ENCODE measurements at places on chromosomes 11 and 22.

DNA sequence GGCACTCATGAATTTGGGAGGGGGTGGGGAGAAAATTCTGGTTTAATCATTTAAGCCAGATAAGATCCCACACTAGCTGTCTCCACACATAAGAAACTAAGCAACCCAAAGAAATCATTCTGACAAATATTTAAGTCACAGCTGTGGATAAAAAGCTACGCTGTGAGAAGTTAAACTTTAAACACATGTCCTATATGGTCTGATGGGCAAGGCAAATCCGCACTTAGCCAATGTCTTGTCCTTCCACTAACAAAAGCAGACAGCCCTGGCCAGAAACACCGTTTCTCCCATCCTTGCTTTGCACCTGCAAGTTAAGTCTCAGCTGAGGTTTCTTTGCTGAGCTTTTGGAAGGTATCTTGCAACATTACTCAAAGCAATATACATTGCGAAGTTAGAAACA, 68.0 kb downstream of the ETS1 start:
- no peak for DNase-seq

DNA sequence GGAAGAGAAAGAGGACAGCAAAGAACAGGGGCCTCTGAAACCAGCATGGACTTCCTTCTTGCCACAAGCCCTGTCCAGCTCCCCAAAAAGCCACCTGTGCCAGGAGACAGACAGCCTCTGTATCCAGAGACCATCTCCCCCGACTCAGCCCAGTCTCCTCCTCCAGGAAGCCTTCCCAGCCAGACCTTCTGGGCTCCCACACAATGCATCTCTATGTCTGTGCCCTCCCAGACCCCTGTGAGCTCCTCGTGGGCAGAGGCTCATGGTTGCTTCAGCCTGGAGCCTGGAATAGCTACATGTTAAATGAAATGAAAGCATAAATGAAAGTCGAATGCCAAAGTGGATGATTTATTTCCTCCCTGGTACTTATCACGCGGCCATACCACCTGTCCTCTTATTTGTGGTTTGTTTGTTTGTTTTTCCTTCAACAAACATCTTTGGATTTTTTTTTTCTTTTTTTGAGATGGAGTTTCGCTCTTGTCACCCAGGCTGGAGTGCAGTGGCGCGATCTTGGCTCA, 7.3 kb upstream of the ARAP1 start:
- DNase-seq: no peak

GRCh38 chr11:59615120-59615636, 396 bp downstream of the OSBP start:
- DNase-seq: peak; percentile 45

DNA sequence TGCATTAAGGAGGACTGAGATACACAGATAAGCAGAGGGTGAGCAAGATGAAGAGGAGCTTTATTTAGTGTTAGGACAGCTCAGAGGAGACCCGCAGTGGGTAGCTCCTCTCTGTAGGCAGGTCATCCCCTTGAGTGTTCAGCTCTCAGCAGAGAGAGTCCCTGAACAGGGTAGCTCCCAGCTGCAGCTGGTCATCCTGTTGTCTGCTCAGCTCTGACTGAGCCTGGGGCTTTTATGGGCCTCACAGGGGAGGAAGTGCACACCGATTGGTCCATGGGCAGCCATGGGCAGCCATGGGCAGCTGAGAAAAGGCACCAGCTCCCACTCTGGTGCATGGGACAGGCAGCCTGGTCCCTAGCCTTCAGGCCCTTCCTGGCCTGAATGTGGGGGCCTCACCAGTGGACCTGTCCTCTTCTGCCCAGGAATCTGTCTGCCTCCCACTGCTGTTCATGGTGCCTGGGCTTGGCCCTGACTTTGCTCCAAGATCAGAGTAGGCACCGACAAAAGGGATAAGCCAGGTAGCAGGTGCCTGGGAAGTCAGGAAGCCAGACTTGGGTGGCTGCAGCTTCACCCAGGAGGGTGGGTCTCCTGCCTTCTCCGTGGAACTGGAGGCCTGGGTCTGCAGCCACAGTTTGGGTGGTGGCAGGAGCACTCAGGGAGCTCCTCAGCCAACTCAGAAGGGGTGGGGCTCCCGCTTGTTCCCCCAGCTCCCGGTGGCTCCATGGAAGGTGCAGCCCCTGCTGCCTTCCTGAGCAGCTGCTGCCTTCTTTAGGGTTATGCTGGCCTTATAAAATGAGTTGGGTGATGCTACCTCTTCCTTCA, 54.7 kb downstream of the MYEOV start:
- no peak for DNase-seq

DNA sequence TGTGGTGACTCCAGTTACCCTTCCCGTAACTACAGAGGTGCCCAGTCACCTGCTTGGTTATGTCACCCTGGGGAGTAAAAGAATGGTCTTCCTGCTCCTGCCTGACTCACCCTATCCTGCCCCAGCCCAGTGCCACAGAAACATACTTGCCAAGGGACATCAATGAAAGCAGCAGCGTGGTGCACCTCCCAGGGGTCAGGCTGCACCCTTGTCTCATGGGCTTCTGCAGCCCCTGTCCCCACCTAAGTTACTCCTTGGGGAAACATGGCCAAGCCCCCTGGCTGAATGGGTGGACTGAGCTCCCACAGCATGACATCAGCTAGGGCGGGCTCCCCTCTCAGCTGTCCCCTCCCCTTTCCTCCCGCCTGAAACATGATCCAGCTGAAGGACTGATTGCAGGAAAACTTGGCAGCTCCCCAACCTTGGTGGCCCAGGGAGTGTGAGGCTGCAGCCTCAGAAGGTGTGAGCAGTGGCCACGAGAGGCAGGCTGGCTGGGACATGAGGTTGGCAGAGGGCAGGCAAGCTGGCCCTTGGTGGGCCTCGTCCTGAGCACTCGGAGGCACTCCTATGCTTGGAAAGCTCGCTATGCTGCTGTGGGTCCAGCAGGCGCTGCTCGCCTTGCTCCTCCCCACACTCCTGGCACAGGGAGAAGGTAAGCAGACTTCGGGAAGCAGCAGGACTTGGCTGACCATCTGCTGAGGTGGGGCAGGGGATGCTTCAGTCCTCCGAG, at the start of gene HTR3A:
HTR3A (plus strand) TSS at position 368 of the 730 bp plus-strand sequence; CDS start at position 586, 218 bp downstream.
- DNase-seq: no peak

DNA sequence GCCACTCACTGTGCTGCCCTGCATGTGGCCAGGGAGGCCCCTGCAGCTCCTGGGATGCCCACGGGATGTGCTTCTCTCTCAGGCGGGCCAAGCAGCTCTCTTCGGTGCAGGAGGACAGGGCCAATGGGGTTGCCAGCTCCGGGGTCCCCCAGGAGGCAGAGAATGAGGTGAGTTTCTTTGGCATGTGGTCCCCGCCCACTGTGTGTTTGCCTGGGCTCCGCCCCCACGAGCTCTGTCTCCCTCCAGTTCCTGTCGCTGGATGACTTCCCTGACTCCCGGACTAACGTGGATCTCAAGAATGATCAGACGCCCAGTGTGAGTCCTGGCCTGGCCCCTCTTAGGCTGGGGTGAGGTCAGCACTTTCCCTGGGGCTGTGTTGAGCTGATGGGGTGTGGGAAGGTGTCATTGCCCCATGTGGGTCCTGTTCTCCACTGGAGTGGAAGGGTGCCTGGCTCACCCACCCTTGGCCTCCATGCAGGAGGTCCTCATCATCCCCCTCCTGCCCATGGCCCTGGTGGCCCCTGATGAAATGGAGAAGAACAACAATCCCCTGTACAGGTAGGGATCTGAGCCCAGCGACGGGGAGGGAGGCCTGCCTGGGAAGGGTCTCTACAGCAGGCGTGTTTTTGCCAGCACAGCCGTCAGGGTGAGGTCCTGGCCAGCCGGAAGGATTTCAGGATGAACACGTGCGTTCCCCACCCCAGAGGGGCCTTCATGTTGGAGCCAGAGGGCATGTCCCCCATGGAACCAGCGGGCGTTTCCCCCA, 7.7 kb downstream of the SCO2 start:
- DNase-seq: no peak

DNA sequence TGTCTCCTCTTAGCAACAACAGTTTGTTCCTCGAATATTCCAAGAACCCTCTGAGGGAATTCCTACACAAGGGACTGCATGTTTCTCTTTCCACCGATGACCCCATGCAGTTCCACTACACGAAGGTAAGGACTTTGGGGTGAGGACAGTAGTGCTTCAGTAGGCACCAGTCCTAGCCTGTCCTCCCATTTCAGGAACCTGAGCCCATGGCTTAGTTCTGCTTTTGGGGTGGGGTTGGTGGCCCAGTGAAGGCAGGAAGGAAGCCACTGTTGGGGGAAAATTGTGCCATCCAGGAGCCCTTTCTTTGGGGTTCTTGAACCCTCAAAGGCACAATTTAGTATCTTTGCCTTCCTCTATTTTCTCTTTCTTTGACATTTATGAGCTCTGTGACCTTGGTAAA, 38.2 kb downstream of the RNF141 start:
- DNase-seq: no peak

- no peak for DNase-seq
These were observed 311.9 kb downstream of the CTTN start for GRCh38 chr11:70710192-70710591.

DNA sequence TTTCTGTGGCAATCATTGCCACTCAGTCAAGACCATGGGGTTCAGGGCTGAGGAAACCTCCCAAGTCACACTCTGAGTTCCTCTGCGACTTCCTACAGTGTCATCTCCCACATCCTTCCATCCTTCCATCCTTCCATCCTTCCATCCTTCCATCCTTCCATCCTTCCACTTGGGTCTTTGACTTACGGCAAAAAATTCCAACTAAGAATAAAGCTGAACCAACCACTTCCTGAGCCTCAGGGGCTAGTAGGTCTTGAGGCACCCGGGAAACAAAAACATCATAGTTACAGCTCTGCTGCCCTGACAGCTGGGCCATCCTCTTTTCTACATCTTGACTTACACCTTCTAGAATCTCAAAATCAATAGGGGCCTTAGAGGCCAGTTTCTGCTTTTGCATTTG, 32.1 kb downstream of the EHF start:
- no peak for DNase-seq

DNA sequence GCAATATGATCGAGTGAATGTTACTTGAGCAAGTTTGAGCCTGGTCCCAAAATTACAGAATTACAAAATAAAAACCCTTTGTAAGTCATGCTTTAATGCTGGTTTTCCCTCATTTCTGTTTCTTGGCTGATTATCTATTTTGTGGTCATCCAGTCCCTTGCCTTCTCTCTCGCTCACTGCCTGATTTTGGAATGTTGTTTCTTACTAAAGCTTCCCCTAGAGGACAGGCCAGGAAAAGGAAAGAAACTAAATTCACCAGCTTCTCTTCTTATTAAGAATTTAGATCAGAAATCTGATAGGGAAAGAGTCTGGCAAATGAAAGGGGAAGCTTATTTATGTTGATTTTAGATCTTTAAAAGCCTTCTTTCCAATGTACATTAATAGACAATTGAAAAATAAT, 16.6 kb upstream of the BDNF start:
- no peak for DNase-seq

- DNase-seq: no peak
These were observed 20.9 kb upstream of the MPPED1 start for GRCh38 chr22:43390872-43391271.

DNA sequence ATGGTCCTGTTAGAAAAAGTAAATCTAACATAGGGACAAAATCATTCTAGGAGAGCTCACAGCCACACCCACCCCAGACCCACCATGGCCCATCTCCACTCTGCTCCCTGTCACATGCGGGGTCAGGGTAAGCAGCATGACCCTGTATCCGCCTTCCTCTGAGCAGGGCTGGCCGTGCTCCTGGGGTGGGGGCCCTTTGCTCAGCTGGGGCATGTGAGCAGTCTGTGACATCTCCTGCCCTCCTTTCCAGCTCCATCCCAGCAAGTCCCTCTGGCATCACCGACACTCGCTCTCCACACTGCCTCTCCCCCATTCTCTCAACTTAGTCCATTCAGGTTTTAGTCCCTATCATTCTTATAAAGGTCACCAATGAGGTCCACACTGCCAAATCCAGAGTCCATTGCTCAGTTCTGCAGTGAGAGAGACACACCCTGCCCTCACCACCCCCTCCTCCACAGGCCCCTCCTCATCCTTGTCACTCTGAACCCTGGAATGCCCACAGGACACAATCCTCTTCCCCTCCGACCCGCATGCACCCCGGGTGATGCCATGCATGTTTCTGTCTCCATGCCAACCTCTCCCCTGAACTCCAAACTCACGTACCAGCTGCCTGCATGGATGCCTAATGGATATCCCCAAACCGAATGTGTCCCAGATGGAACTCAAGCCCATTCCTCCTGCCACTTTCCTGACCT, 65.1 kb upstream of the PITPNB start:
- DNase-seq: no peak

- no peak for DNase-seq
These were observed 90.5 kb upstream of the XKR3 start for GRCh38 chr22:16915701-16916100.
